Effector memory CD4-positive, alpha-beta T cell (primary cell): ENCODE measurements at places on chromosomes 3 and 15.

- DNase-seq = peak; percentile 55
Observed at GRCh38 chr3:43770426-43771103, 79.8 kb downstream of the ABHD5 start.

DNA sequence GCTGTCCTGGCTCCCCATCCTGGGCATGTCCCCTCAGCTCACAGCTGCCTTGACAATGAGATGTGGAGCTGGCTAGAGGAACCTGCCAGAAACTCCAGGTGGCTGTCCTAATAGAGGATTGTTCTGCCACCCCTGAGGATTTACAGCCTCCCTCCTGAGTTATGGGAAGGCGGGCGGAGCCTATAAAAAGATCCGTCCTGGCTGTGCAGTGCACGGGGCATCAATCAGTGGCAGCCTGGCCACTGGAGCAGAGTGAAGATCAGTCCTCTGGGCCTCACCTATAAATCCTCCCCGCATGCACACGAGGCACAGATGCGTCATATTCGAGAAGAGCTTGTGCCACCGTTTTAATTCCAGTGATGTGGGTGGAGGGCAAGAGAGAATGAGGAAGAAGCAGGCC lies 90.0 kb downstream of the MEGF11 start:
- no peak for DNase-seq

DNA sequence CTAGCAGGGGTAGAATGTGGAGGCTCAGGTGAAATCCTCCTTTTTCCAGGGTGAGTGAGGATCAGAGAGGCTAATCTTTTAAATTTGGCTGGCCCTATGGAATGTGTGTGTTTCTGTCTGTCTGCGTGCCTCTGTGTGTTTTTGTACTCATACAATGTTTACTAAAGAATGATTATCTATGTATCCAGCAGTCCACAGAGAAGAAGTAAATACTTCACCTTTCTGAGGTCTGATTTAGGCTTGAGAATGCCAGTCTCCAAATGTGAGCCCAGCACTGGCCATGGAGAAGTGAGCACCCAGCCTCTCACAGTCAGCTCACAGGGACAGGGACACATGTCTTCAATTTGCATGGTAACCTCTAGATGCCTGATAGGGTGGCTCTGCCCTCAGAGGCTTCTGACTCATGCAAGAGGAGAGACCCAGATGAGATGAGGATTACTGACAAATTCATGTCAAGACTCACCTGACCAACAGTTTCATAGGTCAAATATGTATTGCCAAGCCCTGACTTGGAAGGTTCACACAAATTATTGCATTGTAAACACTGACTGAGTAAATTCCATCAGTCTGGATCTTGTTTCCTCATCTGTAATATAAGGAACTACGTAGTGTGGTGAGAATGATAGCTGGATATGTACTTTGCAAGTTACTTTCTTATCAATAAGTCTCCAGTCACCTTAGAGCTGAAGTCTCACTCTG lies 31.0 kb downstream of the ENTPD3 start:
- DNase-seq = no peak

GRCh38 chr3:187288131-187288854 lies 3.2 kb downstream of the MASP1 start:
- no peak for DNase-seq

GRCh38 chr3:13598201-13598600 lies 49.3 kb downstream of the FBLN2 start:
- DNase-seq = no peak

- no peak for DNase-seq
Observed at GRCh38 chr15:90757461-90757860, 40.3 kb downstream of the BLM start.

DNA sequence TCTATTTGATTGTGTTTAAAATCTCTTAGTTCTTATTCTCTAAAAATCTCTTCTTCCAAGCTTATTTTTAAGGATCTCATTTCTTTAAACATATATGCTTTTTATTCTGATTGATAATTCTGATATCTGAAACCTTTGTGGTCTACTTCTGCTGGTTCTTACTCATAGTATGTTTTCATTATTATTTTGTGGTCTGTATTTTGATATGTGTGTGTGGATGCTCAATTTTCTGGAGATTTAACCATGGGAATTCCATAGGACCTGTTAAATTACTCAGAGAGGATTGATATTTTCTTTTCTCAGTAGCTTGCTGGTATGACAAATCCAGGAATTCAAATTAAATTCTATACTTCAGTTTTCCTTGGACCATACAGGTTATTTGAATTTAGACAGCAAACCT lies 14.7 kb upstream of the HHLA2 start:
- no peak for DNase-seq

- DNase-seq = no peak
Observed at GRCh38 chr3:153061938-153062528, 100.0 kb upstream of the RAP2B start.

DNA sequence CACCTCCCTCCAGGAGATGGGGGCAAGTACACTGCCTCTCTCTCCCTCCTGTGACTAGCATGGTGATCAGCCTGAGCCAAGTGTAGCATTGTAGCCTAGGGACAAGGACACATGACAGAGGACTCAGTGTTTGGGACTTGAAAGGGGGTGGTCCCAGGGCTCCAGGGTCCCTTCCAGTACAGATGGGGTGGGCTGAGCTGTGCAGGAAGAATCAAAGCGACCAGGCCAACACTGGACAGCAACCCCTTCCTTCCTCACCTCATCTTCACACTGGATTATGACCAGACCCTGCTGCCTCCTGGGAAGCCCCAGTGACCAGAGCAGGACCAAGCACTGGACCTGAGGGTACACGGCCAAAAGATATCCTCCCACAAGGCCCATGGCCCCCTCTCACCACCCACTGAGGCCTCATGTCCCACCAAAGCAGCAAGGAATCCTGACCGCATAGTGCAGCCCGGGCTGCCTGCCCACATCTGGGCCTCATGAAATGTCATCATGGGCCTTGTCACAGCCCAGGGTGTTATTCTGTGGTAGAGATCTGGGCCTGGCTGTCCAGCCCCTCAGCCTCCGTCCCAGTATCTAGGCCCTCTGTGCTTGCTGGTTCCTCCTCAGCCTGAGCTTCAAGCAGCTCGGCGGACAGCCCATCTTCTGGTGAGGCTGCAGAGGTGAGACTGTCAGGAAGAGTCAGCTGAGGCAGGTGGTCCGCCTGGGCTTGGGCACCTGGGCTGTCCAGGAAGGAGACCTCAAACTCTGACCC lies 9.5 kb downstream of the GORASP1 start:
- no peak for DNase-seq

- no peak for DNase-seq
Observed at GRCh38 chr3:41222501-41222900, 23.2 kb downstream of the CTNNB1 start.

DNA sequence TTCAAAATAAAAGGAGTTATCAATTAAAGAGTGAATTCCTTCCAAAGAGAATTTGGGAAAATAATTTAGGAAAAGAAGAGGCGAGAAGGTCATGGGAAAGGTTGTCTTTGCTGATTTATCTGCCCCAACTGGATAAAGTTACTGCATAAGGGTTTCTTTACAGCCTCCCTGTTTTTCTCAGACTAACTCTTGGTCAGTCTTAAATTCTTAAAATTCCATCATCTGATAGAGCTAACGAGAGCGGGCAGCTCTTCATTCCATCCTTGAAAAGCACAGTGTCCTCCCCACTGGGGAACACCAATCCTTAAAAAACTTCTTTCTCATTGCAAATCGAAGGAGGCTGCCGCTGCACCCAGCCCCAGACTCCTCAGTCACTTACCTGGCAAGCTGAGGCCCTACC lies 107.2 kb downstream of the PGPEP1L start:
- no peak for DNase-seq

DNA sequence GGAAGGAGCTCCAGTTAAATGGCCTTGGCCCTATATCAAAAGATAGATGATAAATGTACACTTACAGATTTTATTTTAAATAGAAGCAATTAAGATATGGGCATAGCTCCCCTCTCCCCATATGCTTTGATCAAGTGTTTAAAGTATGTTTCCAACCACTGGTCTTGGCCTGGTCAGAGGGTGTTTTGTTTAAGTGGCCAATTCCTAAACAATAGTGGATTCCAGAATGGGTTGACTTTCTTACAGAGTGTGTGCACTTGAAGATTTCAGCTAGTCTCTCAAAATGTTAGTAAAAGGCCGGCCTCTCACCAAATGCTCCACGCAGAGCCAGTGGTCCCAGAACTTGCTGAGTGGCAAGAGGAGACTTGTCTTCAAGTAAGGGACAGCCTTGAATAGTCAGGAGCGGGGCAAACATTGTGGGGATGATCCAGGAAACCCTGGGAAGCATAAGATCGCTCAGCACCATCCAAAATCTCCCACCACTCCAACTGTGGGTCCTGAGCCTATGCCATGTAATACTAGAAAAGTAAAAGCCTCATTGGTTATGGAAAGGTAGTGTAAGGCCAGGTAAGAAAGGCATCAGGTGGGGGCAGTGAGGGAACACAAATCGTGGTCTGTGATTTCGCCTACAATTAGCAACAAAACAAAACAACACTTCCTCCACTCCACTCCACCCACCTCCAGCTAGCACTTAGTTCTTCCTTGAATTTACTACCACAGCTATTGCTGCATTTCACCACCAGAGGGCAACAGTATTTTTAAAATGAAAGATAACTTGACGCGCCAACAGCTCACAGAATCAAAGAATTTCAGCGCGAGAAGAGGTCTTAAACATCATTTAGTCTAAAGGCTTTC lies 4.8 kb downstream of the RARRES1 start:
- DNase-seq = no peak
